Activated naive CD4-positive, alpha-beta T cell treated with Interleukin-2 at 50 U/mL for 16 hours (primary cell): ENCODE measurements at places on chromosomes 4 and X.
A peak's percentile ranks its signal among the peaks of the same experiment; 100 is the strongest.

DNA sequence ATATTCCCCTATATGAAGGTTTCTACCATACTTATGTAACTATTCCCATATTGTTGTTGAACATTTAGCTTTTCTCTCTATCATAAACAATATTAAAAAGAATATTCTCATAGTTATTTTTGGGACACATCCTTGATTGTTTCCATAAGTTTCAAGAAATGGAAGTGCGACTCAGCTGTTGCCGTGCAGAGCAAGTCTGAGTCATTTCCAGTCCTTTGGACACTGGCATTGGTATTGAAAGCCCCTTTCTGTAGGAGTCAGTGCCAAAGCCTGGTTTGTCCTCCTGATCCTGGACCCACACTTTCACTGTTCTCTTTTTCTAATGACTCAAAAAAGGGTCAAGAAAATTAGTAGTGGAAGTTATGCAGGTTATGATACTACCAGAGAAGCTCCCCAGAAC, 108.3 kb upstream of the DIAPH2 start:
- DNase-seq: no peak

GRCh38 chr4:98261405-98262291, 464 bp downstream of the RAP1GDS1 start:
- DNase-seq: peak; percentile 39

DNA sequence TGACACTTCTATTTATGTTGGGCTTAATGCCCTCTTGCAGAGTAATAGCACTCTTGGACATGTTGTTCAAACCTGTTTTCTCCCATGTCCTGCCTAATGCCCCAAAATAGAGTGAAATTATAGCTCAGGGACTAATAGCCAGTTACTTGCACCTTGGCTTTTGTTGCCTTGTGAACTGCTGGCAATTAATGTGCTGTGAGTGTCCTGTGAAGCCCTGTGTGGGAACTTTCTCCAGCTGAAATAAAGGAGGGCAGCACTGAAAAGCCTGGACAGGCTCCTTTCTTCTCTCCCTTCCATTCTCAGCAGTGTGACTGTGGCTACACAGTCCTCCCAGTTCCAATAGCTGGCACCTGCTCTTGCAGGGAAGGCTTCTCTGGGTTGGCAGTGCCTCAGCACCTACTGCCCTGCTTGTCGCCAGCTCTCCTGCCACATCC, 72.4 kb downstream of the DCLK2 start:
- no peak for DNase-seq

GRCh38 chrX:9609987-9610386, 145.1 kb downstream of the TBL1X start:
- no peak for DNase-seq

GRCh38 chr4:40572692-40573310, 56.9 kb downstream of the RBM47 start:
- no peak for DNase-seq

DNA sequence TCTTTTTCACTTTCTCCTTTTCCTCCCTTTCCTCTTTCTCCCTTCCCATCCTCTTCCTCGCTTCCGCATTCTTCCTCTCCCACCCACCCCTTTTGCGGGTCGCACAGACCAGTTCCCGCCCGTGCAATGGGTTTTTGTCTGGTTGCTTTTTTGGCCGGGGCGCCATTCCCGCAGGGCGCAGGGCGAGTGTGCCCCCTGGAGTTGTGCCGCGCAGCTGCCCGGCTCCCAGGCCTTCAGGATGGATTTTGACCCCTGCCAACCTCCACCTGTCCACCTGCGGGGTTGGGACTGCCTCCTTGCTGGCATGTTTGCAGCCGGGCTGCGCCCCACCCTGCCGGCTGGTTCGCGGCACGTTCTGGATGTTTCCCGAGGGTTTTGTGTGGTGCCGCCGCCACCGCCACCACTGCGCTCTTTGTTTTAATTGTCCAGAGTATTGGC, 578 bp upstream of the SEL1L3 start:
- DNase-seq: peak; percentile 21

DNA sequence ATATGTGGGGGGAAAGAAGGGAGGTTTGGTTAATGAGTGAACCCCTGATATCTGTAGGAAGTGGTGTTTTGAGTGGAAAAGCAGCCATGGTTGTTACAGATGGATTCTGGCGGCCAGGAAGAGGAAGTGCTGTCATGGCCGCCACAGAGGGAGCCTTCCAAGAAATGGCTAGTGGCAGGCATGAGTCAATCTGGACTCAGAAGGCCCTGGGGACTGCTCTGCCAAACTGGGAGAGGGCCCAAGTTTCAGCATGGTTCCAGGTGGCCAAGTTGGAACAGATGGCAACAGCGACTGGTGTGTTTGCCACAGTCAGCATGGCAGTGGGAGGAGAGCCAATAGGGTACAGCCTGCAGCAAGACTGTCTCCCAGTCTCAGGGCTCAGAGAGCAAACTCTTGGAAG, 32.5 kb downstream of the ETDB start:
- no peak for DNase-seq

GRCh38 chr4:62517716-62518115, 1317.6 kb downstream of the ADGRL3 start:
- no peak for DNase-seq
